DMS153 (cell line): ENCODE measurements at places on chromosomes 5 and 9.

- no peak for DNase-seq
Observed at GRCh38 chr9:23686257-23686656, 139.8 kb downstream of the ELAVL2 start.

DNA sequence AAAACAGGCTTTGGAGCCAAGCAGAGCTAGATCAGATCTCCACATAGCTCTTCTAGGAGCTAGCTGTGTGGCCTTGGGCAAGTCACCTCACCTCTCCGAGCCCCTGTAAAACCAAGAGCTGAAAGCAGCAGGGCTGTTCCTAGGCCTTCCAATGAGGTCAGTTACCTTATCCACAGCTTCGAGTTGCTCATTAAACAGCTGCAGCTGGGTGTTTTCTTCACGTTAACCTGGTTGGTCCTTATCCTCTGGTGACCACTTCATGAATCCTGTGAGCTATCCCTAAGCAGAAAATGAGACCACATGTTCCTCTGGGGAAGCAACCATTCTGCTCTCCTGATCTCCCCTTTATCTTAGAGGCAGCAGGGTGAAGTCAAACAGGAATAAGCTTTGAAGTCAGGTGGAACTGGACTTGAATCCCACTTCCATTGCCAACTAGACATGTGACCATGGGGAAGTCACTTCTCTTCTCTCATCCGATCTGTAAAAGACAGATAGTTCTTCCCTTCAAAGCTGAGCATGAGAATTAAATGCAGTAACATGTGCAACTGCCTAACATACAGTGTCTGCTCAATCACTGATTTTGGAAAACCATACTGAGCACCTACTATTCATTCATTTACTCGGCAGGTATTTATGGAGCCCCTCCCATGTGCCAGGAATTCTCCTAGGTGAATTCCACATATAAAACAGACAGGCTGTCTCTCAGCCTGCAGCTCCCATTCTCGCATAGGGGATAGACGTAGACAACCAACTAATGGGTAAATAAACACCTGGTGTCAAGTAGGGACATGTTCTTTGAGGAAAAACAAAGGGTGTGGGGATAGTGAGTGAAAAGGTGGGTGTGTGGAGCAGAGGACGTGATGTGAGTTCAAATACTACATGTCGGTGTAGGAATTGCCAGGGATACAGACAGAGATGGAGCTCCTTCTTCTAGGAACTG, 111.7 kb upstream of the BOD1 start:
- peak; percentile 20 for DNase-seq

DNA sequence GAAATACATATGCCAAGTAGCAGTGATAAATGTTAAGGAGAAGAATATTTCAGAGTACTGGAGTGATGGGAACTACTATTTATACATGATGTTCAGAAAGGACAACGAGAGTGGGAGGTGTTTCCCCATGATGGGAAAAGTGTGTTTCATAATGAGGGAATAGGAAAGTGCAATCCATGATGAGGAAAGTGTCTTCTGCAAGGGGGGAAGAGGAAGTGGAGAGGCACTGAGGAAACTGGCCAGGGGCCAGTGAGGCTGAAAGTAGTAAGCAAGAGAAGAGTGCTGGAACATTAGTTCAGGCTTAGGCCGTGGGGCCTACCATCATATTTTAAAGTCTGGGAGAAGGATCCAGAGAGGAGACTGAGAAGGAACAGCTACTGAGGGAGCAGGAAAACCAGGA, 327.2 kb downstream of the SLF1 start:
- no peak for DNase-seq

DNA sequence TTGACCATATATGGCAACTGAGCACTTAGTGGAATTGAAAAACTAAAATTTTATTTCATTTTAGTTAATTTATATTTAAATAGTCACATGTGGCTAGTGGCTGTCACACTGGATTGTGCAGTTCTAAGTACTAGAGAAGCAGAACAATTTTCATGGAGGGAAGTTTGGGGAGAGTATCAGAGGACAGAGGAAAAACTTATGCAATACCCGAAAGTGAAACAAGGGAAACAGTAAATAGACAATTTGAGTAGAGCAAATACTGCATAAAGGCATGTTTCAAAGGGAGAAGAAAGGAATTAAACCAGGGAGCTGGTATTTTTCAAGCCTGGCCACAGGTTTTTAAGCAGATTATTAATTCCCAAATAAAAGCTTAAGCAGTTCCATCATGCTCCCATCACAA, 590.5 kb upstream of the RORB start:
- no peak for DNase-seq

DNA sequence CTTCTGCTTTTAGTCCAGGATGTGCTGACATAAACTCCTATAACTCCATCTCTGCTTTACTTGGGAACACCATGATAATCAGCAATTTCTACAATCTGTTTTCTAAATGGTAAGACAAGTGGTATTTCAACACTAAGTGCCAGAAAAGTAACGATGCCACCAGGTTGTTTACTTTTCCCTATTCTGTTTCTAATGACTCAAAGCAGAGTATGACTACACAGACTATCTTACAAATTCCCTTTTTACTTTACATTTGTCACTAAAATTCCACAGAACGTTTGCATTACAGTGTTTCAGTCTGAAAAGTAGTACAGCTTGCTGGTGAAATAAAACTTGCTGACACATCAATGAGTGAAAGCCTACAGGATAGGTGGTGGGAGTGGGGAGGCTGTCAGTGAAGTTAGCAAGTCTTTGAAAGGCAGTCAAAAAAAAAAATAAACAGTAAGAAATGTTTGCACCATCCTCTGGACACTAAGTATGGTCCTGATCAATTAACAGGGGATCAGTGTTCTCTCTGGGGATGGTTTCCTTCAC, 186.5 kb downstream of the LURAP1L start:
- DNase-seq = no peak

DNA sequence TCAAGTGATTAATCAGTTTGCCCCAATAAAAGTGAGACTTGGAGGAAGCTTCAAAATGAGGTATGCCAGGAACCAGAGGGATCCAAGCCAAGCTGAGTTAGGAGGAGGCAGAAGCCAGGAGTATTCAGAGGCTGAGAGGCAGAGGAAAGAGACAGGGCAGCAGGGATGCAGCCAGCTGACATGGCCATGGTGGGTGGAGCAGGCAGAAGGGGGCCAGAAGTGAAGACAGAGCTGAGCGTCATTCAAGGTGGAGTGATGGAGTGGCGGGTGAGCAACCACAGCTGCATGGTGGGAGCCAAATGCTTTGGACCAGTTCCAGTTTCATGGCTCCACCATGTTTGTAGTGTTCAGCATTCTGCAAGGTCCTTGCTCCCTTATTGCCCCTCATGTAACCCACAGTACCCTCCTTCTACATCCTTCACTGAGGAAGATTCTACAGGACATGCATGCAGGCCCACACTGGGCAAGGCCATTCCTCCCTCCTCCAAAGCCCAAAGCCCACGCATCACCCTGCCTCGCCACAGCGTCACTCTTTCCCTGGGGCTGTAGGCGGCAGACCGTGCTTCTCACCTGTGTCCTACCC, 100.6 kb downstream of the FSTL4 start:
- DNase-seq = no peak

DNA sequence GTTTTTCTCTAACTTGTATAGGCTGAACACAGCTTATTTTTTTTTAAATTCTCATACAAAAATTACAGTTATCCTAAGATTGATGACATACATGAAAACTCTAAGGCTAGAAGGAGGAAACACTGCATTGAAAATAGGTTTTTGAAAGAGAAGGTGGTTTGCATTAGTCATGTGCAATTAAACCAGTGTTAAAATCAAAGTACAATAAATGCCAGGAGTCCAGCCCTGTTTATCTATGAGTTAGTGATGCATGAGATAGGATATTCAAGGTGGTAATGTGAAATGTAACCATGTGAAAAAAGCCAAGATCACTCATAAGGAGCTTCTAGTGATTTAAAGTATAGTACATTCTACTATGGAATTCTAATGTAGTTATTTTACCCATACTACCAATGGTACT, 444.9 kb upstream of the CYLC2 start:
- no peak for DNase-seq

GRCh38 chr5:124343451-124343867, 403.0 kb downstream of the ZNF608 start:
- DNase-seq = no peak

- DNase-seq = no peak
Observed at GRCh38 chr9:73892335-73892734, 604.8 kb upstream of the RORB start.

GRCh38 chr9:129633848-129634247, 7.9 kb downstream of the NTMT1 start:
- DNase-seq = no peak

DNA sequence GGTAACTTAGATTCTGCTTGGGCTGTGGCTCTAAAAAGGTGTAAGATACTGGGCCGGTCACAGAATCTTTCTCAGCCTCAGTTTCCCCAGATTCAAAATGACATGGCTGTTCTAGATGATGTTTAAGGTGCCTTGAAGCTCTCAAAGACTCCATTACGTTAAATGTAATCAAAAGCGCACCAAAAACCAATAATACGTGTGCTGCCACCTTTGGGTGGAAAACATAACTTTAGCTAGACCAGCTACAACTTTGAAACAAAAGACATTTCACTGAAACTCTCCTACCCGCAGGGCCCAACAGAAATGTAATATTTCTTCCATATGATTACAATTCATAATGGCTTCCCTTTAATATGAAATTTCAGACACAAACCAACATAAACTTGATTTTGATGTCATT, 35.0 kb upstream of the PCSK5 start:
- no peak for DNase-seq

- DNase-seq = peak; percentile 51
Observed at GRCh38 chr5:1666812-1667588, 132.6 kb downstream of the MRPL36 start.

DNA sequence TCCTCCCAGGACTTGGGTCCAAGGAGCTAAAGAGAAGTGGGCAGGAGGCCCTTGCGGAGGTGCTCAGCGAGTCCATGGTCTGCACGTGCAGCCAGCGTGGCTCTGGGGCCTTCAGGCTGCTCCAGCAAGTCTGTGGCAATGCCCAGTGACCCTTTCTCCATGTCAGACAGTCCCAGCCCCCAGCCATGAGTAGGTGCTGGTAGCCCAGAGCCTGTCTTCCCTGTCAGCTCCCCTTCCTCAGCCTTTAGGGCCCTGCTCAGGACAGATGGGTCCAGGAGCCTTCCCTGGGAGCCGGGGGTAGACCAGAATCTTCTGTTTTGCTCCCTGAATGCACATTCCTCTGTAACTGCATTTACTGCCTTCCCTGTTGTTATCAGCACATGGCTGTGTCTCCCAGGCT, 147.2 kb upstream of the IRX2 start:
- no peak for DNase-seq

GRCh38 chr9:114602620-114603019, 8.5 kb upstream of the TMEM268 start:
- no peak for DNase-seq

DNA sequence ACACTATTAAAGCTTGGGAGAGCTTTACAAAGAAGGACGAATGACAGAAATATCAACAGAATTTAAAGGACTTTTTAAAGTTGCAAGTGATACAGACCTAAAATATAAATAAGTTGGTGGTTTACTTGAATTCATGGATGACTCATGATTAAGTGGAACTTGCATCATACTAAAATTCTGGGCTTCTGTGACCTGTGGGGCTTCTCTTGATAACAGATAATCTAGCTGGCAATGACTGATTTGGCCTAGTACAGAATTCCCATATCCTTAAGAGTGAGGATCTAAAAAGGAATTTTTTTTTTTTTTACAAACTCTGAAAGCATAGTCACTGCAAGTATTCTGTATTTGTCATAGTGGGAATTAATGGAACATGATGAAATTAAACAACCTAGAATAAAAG, 543.7 kb upstream of the SGCD start:
- no peak for DNase-seq

DNA sequence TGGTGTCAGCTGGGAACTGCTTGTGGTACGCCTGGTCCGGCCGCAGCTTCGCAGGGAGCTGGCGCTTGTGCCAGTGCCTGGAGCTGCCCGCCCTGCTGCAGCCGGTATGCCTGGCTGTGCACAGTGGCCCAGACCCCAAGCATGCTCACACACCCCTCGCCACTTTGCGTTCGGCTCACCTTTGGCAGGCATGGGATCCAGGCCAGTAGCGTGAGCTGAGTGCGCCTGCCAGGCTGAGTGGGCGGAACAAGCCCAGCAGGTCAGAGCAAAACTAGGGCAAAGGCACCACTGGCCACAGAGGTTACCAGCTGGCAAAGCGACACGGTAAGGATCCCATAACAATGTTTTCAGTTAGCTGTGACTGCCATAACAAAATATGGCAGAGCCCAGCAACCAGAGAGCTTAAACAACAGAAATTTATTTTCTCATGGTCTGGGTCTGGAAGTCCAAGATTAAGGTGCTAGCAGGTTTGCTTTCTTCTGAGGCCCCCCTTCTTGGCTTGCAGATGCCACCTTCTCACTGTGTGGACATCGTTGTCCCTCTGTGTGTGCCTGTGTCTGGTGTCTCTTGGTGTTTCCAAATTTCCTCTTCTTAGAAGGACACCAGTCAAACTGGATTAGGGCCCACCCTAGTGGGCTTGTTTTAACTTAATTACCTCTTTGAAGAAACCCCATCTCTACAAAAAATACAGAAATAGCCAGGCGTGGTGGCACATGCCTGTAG, 61.6 kb downstream of the PSAT1 start:
- no peak for DNase-seq

- no peak for DNase-seq
Observed at GRCh38 chr5:138105709-138106108, 21.9 kb downstream of the WNT8A start.

DNA sequence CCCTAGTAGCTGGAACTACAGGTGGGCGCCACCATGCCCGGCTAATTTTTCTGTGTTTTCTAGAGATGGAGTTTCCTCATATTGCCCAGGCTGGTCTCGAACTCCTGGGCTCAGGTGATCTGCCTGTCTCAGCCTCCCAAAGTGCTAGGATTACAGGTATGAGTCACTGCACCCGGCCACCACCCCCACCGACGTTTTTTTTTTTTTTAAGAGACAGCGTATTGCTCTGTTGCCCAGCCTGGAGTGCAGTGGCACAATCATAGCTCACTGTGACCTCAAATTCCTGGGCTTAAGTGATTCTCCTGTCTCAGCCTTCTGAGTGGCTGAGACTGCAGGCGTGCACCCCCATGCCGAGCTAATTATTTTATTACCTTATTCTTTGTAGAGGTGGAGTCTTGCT, 38.2 kb downstream of the WDR70 start:
- no peak for DNase-seq

- no peak for DNase-seq
Observed at GRCh38 chr9:135468854-135469521, 10.6 kb upstream of the PPP1R26 start.

GRCh38 chr5:143496943-143497342, 93.5 kb upstream of the NR3C1 start:
- DNase-seq = no peak

- no peak for DNase-seq
Observed at GRCh38 chr5:172059661-172060100, 53.2 kb upstream of the FBXW11 start.

GRCh38 chr5:122030251-122030650, 47.8 kb downstream of the LOX start:
- no peak for DNase-seq
